Stimulated activated CD4-positive, alpha-beta T cell treated with anti-CD3 and anti-CD28 coated beads, TNF-alpha, amount 100 ng/mL, for 48 hours (primary cell): ENCODE measurements at places on chromosomes 1 and 21.
A peak's percentile ranks its signal among the peaks of the same experiment; 100 is the strongest.

- peak; percentile 64 for DNase-seq
Measured at GRCh38 chr21:31354604-31355443, 10.8 kb upstream of the TIAM1 start.

- DNase-seq, result no peak
Measured at GRCh38 chr1:237759377-237759776, 131.3 kb downstream of the ZP4 start.

DNA sequence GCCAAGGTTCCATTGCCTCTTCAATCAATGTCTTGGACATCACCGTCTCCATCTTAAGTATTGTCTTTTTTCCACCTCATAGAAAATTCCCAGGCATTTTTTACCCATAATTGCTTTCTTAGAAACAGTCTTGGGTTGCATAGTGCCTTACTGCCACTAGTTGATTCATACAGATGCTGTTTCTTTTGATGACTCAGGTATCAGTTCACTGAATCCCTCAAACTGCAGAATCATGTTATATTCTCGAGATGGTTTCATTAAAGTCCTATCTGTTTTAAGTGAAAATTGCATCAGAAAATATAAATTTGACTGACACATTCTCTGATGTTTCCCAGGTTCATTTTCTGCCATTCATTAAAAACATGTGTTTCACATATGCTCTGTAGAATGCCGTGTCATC lies 1489.1 kb downstream of the BRINP3 start:
- no peak for DNase-seq

DNA sequence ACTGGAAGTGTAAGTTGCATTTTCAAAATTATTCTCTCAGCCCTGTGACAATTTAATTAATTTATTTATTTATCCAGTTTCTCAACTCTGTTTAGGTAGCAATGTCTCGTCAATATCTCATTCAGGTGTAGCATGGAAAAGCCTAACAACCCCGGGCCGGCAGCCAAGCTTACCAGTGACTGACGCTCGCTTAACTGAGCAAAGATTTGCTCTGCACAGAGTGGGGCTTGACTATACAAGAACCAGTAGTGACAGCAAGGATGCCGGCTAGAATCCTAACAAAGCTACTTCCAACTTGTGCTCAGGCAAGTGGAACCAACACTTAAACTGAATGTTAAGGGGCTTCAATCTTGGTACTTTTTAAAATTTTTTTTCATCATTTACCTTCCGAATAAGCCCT lies 80.9 kb upstream of the ESRRG start:
- no peak for DNase-seq

DNA sequence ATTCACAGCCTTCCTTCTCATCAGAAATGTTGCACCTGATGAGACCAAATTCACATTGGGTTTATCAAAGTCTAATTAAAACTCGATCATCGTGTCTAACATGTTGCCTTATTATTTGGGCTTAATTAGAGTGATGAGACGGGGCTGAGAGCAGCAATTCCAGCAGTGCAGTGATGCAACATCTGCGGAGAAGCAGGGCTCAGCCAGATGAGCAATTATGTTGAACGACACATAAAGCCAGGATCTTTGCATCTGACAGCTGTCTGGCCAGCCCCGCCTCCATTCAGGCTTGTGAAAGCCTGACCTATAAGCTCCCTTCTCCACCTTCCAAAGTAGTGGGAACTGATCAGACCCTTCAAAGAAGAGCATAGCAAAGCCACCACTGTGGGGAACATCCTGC lies 109.8 kb downstream of the C1orf94 start:
- no peak for DNase-seq

DNA sequence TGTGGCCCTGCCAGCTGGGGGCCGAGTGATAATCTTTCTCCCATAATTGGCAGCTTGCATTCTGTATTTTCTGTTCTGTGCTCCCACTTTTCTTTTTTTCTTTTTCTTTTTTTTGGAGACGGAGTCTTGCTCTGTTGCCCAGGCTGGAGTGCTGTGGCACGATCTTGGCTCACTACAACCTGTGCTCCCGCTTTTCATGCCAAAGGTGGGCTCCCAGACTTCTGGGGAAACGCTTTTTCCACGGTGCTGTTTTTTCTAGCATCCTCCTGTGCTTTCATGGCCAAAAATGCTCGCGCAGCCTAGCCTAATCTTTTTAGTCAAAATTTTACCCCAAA lies 585 bp upstream of the AHCTF1 start:
- DNase-seq, result no peak

DNA sequence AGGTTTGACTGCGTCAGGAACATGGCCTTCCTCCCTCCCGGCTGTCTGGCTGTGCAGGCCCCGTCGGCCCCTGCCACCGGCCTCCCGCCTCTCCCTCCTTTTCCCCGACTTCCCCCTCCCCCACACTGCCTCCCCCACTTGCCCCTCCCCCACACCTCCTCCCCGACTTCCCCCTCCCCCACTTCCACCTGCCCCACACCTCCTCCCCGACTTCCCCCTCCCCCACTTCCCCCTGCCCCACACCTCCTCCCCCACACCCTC lies 52.6 kb downstream of the SLC19A1 start:
- DNase-seq, result no peak

DNA sequence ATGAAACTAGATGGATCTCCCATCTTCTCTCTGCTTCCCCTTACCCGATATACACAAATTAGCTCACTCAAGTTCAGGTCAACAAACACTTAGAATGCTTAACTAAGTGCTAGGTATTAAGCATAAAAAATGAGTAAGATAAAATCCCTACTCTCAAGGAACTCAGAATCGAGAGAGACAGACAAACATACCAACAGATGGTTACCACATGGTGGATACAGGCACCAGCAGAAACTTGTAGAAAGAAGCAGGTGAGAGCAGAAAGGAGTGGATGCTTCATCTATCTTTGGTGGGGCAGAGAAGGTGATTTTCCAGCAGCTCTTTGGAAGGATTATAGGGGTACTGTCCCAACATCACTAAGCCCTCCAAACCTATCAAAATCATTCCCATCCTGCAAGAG lies 32.2 kb downstream of the C8B start:
- no peak for DNase-seq

DNA sequence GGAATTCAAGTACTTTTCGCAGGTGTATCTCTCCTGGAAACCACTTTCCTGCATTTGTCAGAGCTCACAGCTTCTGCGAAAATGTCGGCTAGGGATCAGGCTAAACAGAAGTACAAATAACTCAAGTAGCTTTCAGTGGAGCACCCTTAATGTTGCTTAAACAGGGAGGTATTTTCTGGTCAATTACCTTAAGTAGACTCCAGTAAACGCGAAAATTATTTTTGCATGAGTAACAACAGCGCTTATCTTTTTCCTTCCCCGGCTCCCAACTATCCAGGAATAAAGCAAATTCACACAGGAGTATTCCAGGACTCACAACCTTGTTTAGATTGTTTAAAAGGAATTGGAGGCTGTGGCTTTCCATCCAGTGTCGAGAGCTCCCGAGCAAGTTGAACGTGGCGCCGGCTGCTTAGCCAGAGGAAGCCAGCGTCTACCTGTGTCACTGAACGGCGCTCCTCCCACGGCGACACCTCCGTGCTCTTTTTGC lies 7.3 kb upstream of the SIM2 start:
- DNase-seq, result no peak

- DNase-seq, result no peak
Measured at GRCh38 chr1:232891656-232892317, 58.6 kb upstream of the NTPCR start.

DNA sequence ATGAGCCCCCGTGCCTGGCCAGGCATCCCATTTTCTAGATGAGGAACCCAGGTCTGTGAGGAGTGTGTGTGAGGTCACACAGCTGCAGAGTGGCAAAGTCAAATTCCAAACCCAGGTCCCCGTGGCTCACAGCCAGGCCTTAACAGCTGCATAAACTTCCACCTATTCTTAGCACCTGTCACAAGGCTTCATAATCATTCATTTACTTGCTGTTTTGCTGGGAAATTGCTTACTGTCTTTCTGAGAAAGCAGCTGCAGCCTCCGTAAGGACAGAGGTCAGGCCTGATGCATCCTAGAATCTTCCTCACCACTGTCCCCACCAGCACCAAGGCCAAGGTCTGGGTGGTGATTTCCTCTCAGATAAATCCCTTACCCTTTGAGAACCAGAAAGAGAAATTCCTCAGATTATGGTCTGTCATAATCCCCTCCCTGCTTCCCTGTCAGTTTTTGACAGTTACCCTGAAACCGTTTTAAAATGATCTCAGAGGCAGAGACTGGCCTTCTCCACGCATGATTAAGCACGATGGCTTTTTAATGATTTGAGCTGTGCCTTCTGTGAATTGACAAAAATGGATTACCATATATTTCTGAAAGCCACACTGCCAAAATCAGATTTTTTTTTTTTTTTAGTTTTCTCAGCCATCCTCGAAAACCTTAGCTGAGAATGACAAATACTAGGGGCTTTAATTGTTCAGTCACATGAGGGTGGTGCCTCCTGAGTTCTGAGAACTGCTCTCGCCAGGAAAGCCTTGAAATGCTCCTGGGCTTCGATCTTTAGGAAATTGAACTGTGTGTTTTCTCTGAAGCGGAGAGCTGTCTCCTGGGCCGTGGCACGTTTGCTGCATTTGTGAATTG lies 70.0 kb upstream of the SELENON start:
- no peak for DNase-seq

DNA sequence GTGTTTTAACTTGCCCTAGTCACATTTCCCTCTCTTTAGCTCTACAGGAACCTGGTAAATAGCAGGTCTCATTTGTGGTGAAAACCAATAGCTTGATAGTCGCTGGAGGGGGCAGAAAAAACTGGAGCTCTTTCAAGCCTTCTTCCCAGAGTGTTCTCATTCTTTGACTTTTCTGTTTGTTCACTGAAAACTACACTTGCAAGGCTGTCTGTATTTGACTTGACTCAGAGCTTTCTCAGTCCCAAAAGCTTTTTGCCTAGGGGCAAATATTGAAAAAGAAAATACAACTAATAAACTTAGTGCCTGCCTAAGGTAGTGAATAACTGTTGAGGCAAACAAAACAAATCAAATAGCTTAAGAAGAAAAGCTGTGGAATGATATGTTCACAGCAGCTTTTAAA lies 217.1 kb upstream of the CHRM3 start:
- no peak for DNase-seq

DNA sequence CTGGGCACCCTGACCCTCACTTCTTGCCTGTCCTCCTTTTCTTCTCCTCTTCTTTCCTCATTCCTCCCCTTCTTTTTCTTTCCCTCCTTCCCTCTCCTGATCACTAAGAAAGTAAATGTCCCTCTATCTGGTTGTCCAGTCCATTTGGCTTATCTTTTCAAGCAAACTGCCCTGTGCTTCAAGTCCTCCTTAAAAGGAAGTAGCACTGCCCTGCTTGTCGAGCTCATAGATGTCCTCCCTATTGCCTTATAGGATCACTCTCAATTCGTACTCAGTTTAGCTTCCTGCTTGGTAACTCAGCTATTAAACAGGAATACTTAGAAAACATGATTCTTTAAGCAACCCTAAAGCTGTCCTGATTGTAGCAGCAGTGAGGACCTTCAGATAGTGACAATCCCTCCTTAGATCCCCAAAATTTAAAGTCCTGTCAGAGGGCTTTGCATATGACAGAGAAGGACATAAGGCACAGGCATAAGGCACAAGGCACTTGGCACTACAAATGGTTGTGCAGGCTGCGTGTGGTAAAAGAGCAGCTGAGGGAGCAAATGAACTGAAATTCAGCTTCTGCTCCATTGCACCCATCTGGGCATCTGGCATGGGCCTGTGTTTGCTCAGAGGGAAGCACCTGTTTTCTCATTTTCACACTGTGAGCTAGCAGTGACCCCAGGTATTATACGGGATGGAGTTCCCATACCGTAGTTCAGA lies 26.1 kb upstream of the SLAMF6 start:
- DNase-seq, result no peak

- no peak for DNase-seq
Measured at GRCh38 chr1:40897513-40897912, 35.4 kb upstream of the CITED4 start.

GRCh38 chr1:206563367-206564207 lies 48.7 kb downstream of the EIF2D start:
- DNase-seq, result no peak
